Activated CD8-positive, alpha-beta T cell treated with anti-CD3 and anti-CD28 coated beads for 36 hours (primary cell): ENCODE measurements at places on chromosomes 13 and 19. TPM values are rescaled to one million over a fixed set of nuclear protein-coding genes. Genes with fewer than 3 reads are reported as not detected.

KIR2DL4 gene
- total RNA-seq = not detected

VMAC gene
- total RNA-seq = 1.2 TPM

DNA sequence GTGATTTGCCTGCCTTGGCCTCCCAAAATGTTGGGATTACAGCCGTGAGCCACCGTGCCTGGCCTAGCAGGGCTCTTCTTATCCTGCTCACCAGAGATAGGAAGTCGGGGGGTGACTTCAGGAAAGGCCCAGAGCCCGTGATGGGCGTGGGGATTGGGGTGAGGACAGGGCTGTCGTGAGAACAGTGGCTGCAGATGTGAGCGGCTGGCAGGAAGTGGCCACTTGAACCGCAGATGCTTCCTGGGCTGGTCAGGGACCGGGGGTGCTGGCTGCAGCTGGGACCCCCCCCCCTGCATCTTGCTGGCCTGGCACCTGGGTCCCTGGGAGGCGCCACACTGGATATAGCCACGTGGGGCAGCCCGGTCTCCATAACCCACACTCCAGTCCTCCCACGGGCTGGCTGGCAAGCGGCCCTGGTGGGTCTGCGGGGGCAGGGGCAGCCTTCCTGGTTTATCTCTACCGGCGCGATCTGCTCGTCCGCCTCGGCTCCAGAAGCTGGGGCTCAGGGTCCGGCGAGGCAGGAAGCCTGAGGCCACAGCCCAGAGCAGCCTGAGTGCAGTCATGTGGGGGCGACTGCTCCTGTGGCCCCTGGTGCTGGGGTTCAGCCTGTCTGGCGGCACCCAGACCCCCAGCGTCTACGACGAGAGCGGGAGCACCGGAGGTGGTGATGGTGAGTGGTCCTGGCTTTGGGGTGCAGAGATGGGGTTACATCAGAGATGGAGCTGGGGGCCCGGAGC lies at the start of gene F2RL3:
TSS of gene F2RL3 (plus strand) at position 371 of the 737 bp plus-strand sequence. CDS start at position 562, 191 bp downstream.
- no peak within 1 kb of the TSS for H3K27ac ChIP-seq
- H3K4me3 ChIP-seq = no peak within 1 kb of the TSS
- peaks cover 32% of the 10 kb centered on the region for H3K27me3 ChIP-seq
- peaks cover 5% of the 10 kb centered on the region for H3K4me1 ChIP-seq
- DNase-seq = peak; percentile 28

CLEC4M gene
- not detected for total RNA-seq

GFY gene
- not detected for total RNA-seq

DNA sequence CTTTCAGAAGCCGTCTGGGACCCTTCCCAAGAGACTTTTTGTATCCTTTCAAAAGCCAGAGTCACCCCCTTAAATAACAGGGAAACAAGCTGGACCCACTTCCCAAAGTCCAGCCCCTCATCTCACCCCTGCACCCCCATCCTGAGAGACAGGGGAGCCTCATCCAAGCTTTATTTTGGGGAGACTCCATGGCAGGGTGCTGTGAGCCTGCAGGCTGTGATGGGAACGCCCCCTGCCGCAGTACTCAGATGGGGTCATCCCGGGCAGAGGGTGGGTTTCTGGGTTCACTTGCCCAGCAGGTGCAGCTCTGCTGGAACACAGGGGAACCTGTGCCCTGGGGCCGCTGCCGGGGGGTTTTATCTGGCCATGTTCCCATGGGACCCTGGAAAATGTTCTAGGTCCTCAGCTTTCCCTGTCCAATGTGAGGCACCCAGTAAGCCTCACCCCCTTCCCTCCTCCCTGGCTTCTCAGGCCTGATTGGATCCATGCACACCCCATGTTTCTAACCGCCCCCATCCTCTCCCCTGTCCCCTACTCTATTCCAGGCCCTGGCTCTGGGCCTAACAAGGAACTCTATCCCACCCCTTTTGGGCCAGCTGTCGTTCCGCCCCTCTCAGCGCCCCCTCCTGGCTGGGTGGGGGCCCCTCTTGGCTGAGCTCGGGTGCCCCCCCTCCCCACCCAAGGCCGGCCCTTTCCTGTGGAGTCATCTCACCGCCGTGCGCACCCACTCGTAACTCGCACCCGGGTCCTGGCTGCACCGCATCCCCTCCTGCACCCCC lies 1.0 kb downstream of the HIF3A start:
- H3K4me3 ChIP-seq = no peak overlapping the region
- no peaks in the 10 kb centered on the region for H3K36me3 ChIP-seq
- H3K27me3 ChIP-seq = peaks cover 26% of the 10 kb centered on the region
- H3K4me1 ChIP-seq = peaks cover 3% of the 10 kb centered on the region
- no peak for DNase-seq

GRCh38 chr13:112892426-112893206 lies 76.4 kb upstream of the MCF2L start:
- peaks cover 14% of the 10 kb centered on the region for H3K27me3 ChIP-seq
- no peak overlapping the region for H3K27ac ChIP-seq
- H3K36me3 ChIP-seq = no peaks in the 10 kb centered on the region
- no peak overlapping the region for H3K4me3 ChIP-seq
- DNase-seq = no peak

SLC1A6 gene
- total RNA-seq = not detected

- peaks cover 30% of the 10 kb centered on the region for H3K27me3 ChIP-seq
- H3K4me1 ChIP-seq = peaks cover 53% of the 10 kb centered on the region
- H3K27ac ChIP-seq = peak overlapping the region; percentile 55
- DNase-seq = peak; percentile 32
Observed at GRCh38 chr19:13098277-13099072, 4.2 kb downstream of the LYL1 start.
